A549 treated with GW870086 at 1 μM for 4 hours (cell line): ENCODE measurements at places on chromosomes 6 and 20. TPM values are rescaled to one million over a fixed set of nuclear protein-coding genes. Genes with fewer than 3 reads are reported as not detected.

Gene SIRPB2
- 0.09 TPM in 1 of 5 replicates, not detected in the others for total RNA-seq

Gene DEFB115
- not detected in 5 replicates for total RNA-seq

Gene FOXQ1
- total RNA-seq, result 3.9 to 6.7 TPM (median 5.8 TPM) in 5 replicates

Gene TMEM200A
- 0.07 to 0.11 TPM (median 0.08 TPM) in 5 replicates for total RNA-seq

Gene MYBL2
- 68.0 to 83.7 TPM (median 78.8 TPM) in 5 replicates for total RNA-seq

Gene KCNG1
- total RNA-seq, result 14.5 to 21.6 TPM (median 16.3 TPM) in 5 replicates

Gene LAMA4
- 0.75 to 1.9 TPM (median 1.4 TPM) in 5 replicates for total RNA-seq

Gene POM121L2
- total RNA-seq, result not detected in 5 replicates

Gene TRIM31
- total RNA-seq, result 0.33 to 1.4 TPM (median 0.83 TPM) in 5 replicates

Gene LAMA2
- total RNA-seq, result 0.31 to 1.2 TPM (median 0.41 TPM) in 5 replicates

Gene SYNDIG1
- total RNA-seq, result 1.4 to 2.8 TPM (median 2.1 TPM) in 5 replicates

Gene SNAP91
- total RNA-seq, result 0.10 to 0.30 TPM (median 0.20 TPM) in 4 of 5 replicates, not detected in the other

Gene EYS
- 0.02 to 0.23 TPM (median 0.11 TPM) in 4 of 5 replicates, not detected in the other for total RNA-seq

Gene TPD52L1
- 40.0 to 56.8 TPM (median 48.0 TPM) in 5 replicates for total RNA-seq

Gene DYNLT2
- 0.44 to 0.68 TPM (median 0.57 TPM) in 5 replicates for total RNA-seq

Gene FAM217A
- total RNA-seq, result not detected in 5 replicates

Gene RHAG
- total RNA-seq, result 0.06 to 0.15 TPM (median 0.09 TPM) in 3 of 5 replicates, not detected in the others

Gene PHF1
- total RNA-seq, result 12.5 to 19.8 TPM (median 15.7 TPM) in 5 replicates

Gene SLC17A2
- not detected in 5 replicates for total RNA-seq

Gene FAM209B
- 0.21 to 0.72 TPM (median 0.48 TPM) in 5 replicates for total RNA-seq

Gene MLN
- total RNA-seq, result not detected in 5 replicates

Gene SCGN
- total RNA-seq, result 0.09 to 0.23 TPM (median 0.19 TPM) in 4 of 5 replicates, not detected in the other

Gene ID4
- 0.72 to 1.3 TPM (median 0.88 TPM) in 5 replicates for total RNA-seq

Gene CCND3
- total RNA-seq, result 121 to 186 TPM (median 172 TPM) in 5 replicates

Gene MCHR2
- total RNA-seq, result not detected in 5 replicates

Gene RTF2
- total RNA-seq, result 74.3 to 97.3 TPM (median 91.8 TPM) in 5 replicates

Gene SNAP25
- total RNA-seq, result 11.4 to 20.3 TPM (median 16.6 TPM) in 5 replicates

Gene AGER
- total RNA-seq, result 1.3 to 2.3 TPM (median 2.0 TPM) in 5 replicates

Gene LGSN
- total RNA-seq, result 2.0 to 2.8 TPM (median 2.7 TPM) in 5 replicates

Gene SIGLEC1
- 0.02 to 0.03 TPM in 2 of 5 replicates, not detected in the others for total RNA-seq

Gene EPB41L2
- 33.2 to 43.2 TPM (median 38.5 TPM) in 5 replicates for total RNA-seq

Gene SLC52A3
- 0.24 to 0.71 TPM (median 0.40 TPM) in 5 replicates for total RNA-seq

Gene PDE7B
- total RNA-seq, result 0.53 to 0.99 TPM (median 0.83 TPM) in 5 replicates

Gene PNPLA1
- not detected in 5 replicates for total RNA-seq

Gene HLA-E
- 60.5 to 67.0 TPM (median 61.0 TPM) in 5 replicates for total RNA-seq

Gene PDE10A
- 24.4 to 28.4 TPM (median 27.9 TPM) in 5 replicates for total RNA-seq

Gene LINC00237
- not detected in 5 replicates for total RNA-seq

Gene CFAP206
- 0.40 to 0.73 TPM (median 0.46 TPM) in 5 replicates for total RNA-seq

Gene PNRC1
- 33.2 to 49.5 TPM (median 42.6 TPM) in 5 replicates for total RNA-seq

Gene ITPA
- total RNA-seq, result 126 to 142 TPM (median 136 TPM) in 5 replicates

Gene CD40
- total RNA-seq, result 3.3 to 5.7 TPM (median 4.6 TPM) in 5 replicates

Gene THBS2
- 0.02 to 0.08 TPM (median 0.03 TPM) in 3 of 5 replicates, not detected in the others for total RNA-seq

Gene SAMD5
- total RNA-seq, result 0.46 to 0.71 TPM (median 0.50 TPM) in 5 replicates

Gene DEFB125
- total RNA-seq, result not detected in 5 replicates

Gene SIRPD
- not detected in 5 replicates for total RNA-seq

Gene KIF25
- 0.05 to 0.22 TPM in 2 of 5 replicates, not detected in the others for total RNA-seq

Gene GPSM3
- total RNA-seq, result 0.22 to 0.49 TPM (median 0.43 TPM) in 5 replicates

Gene JPH2
- total RNA-seq, result 3.0 to 3.7 TPM (median 3.2 TPM) in 5 replicates

Gene LYRM2
- total RNA-seq, result 30.7 to 39.5 TPM (median 32.7 TPM) in 5 replicates

Gene VIP
- total RNA-seq, result not detected in 5 replicates

Gene C4B
- total RNA-seq, result 0.53 to 1.4 TPM (median 1.1 TPM) in 5 replicates

Gene BNIP5
- total RNA-seq, result 0.06 TPM in 1 of 5 replicates, not detected in the others

Gene TSBP1
- not detected in 5 replicates for total RNA-seq

Gene CGA
- total RNA-seq, result 0.24 to 0.67 TPM (median 0.48 TPM) in 5 replicates

Gene GRM1
- total RNA-seq, result 0.02 to 0.03 TPM (median 0.03 TPM) in 3 of 5 replicates, not detected in the others

Gene TRDN
- not detected in 5 replicates for total RNA-seq

Gene CFB
- total RNA-seq, result 1.6 to 3.3 TPM (median 2.4 TPM) in 5 replicates
